ENCODE measurements at places on chromosomes 2 and 18.

- no peak overlapping the region for H3K4me3 ChIP-seq
- no peak for DNase-seq
- no peaks in the 10 kb centered on the region for H3K27me3 ChIP-seq
- H3K36me3 ChIP-seq, result no peaks in the 10 kb centered on the region
Measured at GRCh38 chr2:167504061-167504460, 615.8 kb downstream of the XIRP2 start.

DNA sequence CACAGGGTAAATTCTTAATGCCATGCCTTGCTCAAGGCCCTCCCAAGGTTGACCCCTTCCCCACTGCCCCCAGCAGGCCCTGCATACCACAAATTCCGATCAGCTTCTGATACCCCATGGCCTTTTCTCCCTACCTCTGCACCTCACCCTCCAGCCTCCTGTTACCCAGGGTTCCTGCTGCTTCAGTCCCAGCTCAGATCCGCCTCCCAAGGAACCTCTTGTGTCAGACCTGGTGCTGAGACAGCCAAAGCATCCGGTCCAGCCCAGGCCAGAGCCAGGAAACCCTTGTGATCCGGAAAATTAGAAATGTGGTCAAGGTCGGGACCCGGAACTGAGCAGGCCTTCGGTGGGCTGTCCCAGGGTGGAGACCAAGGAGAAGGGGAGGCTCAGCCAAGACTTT is 231.3 kb downstream of the BCL2 start:
- H3K27me3 ChIP-seq, result no peaks in the 10 kb centered on the region
- DNase-seq, result no peak
- no peak overlapping the region for H3K27ac ChIP-seq
- no peaks in the 10 kb centered on the region for H3K36me3 ChIP-seq

DNA sequence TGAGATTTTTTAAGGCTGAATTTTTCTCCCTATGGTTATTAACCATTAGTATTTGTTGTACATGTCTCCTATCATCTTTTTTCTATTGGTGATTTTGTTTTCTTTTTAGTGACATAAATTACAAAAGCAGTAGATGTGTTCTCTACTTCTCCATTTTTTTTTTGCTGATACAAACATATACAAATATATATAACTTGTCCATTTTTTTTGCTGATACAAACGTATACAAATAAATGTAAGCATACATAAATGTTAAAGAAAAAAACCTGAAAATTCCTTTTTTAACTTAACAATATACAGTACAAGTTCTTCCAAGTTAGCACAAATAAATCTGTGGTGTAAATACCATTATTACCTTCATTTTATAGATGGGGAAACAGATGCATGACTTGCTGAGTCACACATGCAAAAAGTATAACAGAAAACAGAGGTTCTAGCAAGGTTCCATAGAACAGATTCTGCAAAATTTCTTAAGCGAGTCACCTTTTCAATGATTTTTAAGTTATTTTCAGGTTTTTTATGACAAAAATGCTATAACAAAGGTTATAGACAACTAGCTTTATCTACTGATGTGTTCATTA is 2.1 kb downstream of the MSGN1 start:
- H3K27ac ChIP-seq, result no peak overlapping the region
- peaks cover 6% of the 10 kb centered on the region for H3K27me3 ChIP-seq
- no peaks in the 10 kb centered on the region for H3K4me1 ChIP-seq

- H3K27ac ChIP-seq, result peak overlapping the region; percentile 95
- peaks cover 3% of the 10 kb centered on the region for H3K36me3 ChIP-seq
- H3K4me1 ChIP-seq, result peaks cover 18% of the 10 kb centered on the region
- peak overlapping the region; percentile 96 for H3K4me3 ChIP-seq
- no peak for DNase-seq
Measured at GRCh38 chr2:63842149-63843061, 709 bp downstream of the UGP2 start.

DNA sequence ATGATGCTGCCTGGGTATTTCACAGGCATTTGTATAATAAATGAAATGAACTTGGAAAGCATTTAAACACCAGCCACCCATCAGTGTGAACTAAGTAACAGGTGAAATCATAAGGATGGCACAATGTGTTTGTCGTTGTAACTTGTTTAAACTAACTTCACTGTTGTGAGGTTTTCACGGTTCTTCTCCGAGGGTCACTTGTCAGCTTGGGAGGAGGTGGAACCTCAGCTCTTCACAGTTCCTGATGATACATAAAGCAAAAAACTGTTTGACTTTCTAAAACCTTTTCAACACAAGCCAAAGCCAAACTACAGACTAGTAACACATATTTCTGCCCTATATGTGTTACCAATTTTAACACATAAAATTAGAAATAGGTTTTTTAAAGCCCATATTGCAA is 13.1 kb downstream of the TMEM18 start:
- no peaks in the 10 kb centered on the region for H3K4me1 ChIP-seq
- H3K27ac ChIP-seq, result no peak overlapping the region

DNA sequence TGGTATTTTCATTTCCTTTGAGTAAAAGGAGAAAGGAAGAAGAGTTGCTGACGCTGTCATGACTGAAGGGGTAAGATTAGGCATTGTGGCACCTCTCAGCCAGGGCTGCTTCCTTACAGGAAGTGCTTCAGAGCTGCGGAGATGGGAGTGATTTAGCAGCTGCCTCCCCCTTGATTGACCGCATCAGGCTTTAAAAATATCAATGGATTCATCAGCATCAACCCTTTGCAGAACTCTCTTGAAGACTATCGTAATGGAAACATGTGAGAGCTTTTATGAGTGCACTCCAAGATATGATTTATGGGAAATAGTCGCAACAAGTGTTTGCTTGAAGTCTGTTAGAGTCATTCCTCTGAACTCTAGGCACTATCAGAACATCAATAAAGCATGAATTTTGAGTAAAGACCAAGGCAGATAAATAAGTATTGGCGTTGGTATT is 141.1 kb downstream of the CSRNP3 start:
- H3K36me3 ChIP-seq, result no peaks in the 10 kb centered on the region
- no peaks in the 10 kb centered on the region for H3K27me3 ChIP-seq
- no peak overlapping the region for H3K27ac ChIP-seq
- DNase-seq, result no peak

GRCh38 chr2:68471385-68471784 is 4.0 kb downstream of the APLF start:
- DNase-seq, result no peak
- H3K36me3 ChIP-seq, result no peaks in the 10 kb centered on the region
- H3K4me3 ChIP-seq, result no peak overlapping the region
- H3K4me1 ChIP-seq, result peaks cover 13% of the 10 kb centered on the region

DNA sequence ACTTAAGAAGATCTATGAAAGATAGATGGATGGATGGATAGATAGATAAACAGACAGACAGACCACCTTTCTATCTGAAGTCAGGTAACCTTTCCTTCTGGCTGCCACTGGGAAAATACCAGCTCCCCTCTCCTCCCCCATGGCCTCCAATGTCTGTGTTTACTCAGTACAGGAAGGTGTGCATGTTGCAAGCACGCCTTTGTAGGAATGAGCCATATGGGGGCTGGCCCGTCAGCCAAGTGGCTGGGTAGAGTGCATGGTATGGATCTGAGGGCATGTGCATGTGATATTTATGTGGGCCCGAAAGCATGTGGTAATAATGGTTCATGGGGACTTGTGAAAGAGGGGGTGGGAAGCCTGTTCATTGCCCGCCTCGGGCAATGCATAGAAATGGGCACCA is 109.2 kb upstream of the FZD7 start:
- no peaks in the 10 kb centered on the region for H3K27me3 ChIP-seq
- no peaks in the 10 kb centered on the region for H3K36me3 ChIP-seq
- H3K4me3 ChIP-seq, result no peak overlapping the region
- no peak overlapping the region for H3K27ac ChIP-seq
- no peak for DNase-seq

- peak overlapping the region; percentile 58 for H3K4me3 ChIP-seq
- peak overlapping the region; percentile 42 for H3K27ac ChIP-seq
- DNase-seq, result no peak
Measured at GRCh38 chr2:105744091-105744908, 412 bp upstream of the NCK2 start.

DNA sequence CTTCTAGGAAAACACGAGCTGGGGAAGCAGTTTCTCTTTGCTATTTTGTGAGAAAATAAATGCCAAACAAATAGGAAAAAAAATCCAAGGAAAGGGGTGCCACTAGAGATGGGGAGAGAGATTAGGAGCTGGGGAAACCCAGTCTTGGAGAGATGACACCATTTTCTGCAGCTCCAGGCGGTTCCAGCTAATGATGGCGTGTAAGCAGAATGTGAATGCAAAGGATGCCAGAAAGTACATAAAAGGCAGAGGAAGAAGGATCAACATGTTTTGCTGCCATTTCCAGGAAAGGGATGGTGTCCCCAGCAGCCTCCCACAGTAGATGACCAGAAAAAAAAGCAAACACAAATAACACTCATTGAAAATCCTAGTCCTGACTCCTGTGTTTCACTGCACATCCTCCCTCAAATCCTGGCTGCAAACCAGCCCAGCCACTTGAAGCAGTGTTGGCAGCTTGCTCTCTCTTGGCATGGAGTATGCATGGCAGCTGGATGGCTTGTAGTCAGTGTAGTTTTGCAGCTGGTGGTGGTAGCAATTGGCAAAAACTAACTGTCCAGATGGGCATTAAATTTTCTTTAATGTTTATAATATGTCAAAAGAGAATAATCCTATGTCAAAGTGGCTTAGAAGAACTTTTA is 93.6 kb downstream of the FTCDNL1 start:
- no peak for DNase-seq
- H3K27ac ChIP-seq, result no peak overlapping the region
- H3K4me3 ChIP-seq, result no peak overlapping the region
- H3K4me1 ChIP-seq, result no peaks in the 10 kb centered on the region
- H3K36me3 ChIP-seq, result no peaks in the 10 kb centered on the region

DNA sequence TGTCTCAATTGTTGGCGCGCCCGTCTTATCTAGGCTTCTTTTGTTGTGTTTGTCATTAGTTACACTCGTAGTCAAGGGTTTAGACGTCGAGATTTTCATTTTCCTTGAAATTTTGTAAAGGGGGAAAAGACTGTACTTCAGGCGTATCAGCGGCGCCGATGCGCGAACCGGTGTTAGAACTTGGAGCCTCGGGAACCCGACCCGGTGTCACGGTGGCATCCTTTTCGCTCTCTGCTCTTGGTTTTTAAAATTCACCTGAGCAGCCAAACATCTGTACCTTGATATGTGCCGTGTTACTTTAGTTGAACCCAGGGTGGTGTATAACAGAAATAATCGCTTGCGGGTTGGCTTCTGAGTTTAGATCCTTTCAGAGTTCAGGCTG is 643 bp downstream of the RMC1 start:
- no peaks in the 10 kb centered on the region for H3K27me3 ChIP-seq
- H3K27ac ChIP-seq, result peak overlapping the region; percentile 83
- peak overlapping the region; percentile 81 for H3K4me3 ChIP-seq
- H3K36me3 ChIP-seq, result no peaks in the 10 kb centered on the region
- no peak for DNase-seq

GRCh38 chr2:71045865-71046548 is 22.4 kb upstream of the NAGK start:
- no peaks in the 10 kb centered on the region for H3K4me1 ChIP-seq
- DNase-seq, result no peak
- peaks cover 3% of the 10 kb centered on the region for H3K27me3 ChIP-seq
- H3K36me3 ChIP-seq, result no peaks in the 10 kb centered on the region
- H3K4me3 ChIP-seq, result no peak overlapping the region
- no peak overlapping the region for H3K27ac ChIP-seq

DNA sequence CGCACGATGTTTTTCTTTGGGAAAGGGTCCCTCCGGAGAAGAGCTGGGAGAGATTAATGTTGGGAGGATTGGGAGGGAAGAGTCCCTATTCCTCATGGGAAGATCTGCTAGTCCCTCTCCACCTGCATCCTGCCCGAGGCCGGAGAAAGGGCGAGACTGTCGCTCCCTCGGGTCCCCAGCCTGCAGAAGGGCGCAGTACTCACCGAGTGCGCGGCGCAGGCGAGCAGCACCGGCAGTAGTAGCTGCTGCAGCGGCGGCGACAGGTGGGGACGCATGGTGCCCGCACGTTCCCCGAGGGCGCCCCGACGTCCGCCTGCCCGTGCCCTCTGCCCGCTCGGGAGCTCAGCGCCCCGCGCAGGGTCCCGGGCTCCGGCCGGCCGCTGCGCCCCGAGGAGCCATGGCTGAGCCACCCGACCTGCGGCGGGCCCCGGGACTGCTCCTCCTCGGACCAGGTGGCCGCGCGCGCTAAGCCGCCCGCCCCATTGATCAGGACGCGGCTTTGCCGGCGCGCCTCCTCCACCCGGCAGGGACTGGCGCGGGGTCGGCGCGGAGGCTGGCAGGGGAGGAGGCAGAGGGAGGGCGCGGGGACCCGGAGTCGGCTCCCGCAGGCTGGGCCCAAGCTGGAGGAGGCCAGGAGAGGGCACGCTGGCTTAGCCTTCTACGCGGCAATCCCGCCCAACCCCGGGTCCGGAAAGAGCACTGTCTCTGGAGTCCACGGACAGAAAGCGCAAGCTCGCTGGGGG is at the start of gene SCTR:
TSS of gene SCTR (minus strand) at position 532 of the 743 bp plus-strand sequence. CDS start at position 275, 257 bp downstream.
- no peaks in the 10 kb centered on the region for H3K36me3 ChIP-seq
- DNase-seq, result no peak
- peaks cover 19% of the 10 kb centered on the region for H3K27me3 ChIP-seq
- H3K27ac ChIP-seq, result no peak within 1 kb of the TSS
- peaks cover 7% of the 10 kb centered on the region for H3K4me1 ChIP-seq

- no peaks in the 10 kb centered on the region for H3K27me3 ChIP-seq
- H3K4me3 ChIP-seq, result no peak overlapping the region
- no peak for DNase-seq
- peaks cover 12% of the 10 kb centered on the region for H3K4me1 ChIP-seq
- H3K36me3 ChIP-seq, result no peaks in the 10 kb centered on the region
Measured at GRCh38 chr2:128320192-128320905, 1.7 kb upstream of the HS6ST1 start.

DNA sequence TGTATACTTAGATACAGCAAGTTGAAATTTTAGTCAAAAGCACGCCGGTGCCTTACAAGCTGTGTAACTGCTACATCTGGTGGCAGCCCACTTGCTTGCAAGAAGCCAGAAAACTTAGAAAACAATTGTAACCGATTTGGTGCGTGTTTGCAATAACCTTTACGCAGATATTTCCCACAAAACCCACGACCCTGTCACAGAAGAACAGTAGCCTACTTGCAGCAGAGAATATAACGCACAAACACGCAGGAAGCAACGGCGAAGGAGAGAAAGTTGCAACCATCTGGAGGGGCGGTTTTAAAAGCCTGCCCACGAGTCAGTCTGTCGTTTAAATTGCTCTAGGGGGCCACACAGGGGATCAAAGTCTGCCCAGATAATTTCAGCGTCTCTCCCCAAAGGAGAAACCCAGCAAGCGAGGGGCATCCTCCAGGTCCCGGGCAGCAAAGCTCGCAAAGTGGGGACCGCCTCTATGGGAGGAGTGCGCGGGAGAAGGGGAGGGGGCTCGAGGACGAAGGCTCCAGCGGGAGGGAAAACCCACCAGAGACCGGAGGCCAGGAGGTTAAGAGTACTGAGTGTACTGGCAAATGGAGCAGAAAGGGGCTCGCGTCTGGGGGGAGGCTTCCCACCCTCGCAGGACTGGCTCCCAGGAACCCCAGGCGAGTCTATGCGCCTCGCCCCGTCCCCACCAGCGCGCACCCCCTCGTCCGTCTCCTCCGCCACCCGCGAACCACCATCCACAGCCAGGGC is 1.1 kb downstream of the TLK1 start:
- peak overlapping the region; percentile 86 for H3K4me3 ChIP-seq
- H3K27me3 ChIP-seq, result no peaks in the 10 kb centered on the region
- H3K36me3 ChIP-seq, result no peaks in the 10 kb centered on the region
- H3K4me1 ChIP-seq, result peaks cover 27% of the 10 kb centered on the region
- DNase-seq, result peak; percentile 35
- H3K27ac ChIP-seq, result peak overlapping the region; percentile 86

GRCh38 chr18:64803471-64803870 is 654.6 kb upstream of the LINC00305 start:
- no peaks in the 10 kb centered on the region for H3K27me3 ChIP-seq
- no peak overlapping the region for H3K27ac ChIP-seq
- no peak overlapping the region for H3K4me3 ChIP-seq
- H3K4me1 ChIP-seq, result no peaks in the 10 kb centered on the region
- no peaks in the 10 kb centered on the region for H3K36me3 ChIP-seq

- H3K36me3 ChIP-seq, result no peaks in the 10 kb centered on the region
- no peak overlapping the region for H3K27ac ChIP-seq
- no peak overlapping the region for H3K4me3 ChIP-seq
- H3K4me1 ChIP-seq, result no peaks in the 10 kb centered on the region
- no peaks in the 10 kb centered on the region for H3K27me3 ChIP-seq
Measured at GRCh38 chr2:198004173-198004572, 199.8 kb downstream of the PLCL1 start.
